ENCODE measurements at places on chromosomes 2 and 18.
A peak's percentile ranks its signal among the peaks of the same experiment; 100 is the strongest.

- no peak for DNase-seq
Observed at GRCh38 chr2:240644171-240644651, 18.9 kb downstream of the GPR35 start.

DNA sequence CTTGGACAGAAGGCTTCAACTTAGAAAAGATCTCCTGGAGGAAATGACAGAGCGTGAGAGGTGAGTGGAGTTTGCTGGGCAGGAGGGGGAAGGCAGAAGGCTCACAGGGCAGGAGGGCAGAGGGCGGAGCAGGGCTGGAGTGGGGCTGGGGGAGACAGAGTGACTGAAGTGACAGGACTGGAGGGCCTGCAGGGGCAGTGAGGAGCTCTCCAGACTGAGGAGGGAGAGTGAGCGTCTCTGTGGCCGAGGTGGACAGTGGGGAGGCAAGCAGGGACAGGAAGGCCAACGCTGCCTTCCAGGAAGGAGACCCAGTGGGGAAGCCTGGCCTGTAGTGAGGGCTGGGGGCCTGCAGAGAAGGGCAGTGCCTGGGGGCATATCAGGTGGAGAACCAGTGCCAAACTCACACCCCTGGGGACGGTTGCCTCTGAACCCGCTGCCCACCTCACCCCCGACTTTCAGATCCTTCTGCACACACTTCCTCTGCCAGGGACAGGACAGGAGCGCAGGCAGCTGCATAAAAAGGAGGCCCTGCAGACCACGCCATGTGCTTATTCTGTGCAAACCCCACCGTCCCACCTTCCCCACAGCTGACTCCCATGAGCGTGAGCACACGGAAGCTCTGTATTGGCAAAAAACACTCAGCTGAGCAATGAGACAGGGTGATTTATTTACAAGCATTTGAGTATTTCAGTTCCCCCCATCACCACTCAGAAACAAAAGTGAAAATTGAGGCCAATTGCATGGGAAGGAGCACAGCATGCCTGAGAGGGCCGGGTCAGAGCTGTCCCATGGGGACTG, 244.3 kb downstream of the FAM210A start:
- DNase-seq = no peak

GRCh38 chr2:96403481-96403880, 67.9 kb downstream of the NCAPH start:
- no peak for DNase-seq

DNA sequence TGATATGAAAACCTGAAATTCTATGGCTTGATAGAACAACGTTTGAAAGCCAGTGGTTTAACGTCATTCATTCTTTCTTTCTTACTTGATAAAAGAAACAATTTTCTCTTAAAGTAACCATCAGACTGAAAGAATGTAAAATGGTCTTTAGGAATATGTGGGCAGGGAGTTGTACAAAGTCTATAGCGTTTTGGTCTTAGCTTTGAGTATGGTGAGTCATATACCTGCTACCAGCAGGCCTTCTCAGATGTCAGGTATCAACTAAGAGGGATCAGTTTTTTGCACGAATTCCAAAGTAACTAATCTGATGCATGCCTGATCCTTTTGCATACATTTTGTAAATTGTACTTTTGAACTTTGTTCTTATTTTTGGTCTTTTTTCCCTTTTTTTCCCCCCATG, 101.5 kb upstream of the DSEL start:
- no peak for DNase-seq

- no peak for DNase-seq
Observed at GRCh38 chr2:43318791-43319190, 92.4 kb upstream of the ZFP36L2 start.

GRCh38 chr18:13216711-13217465, 1.7 kb upstream of the LDLRAD4 start:
- peak; percentile 32 for DNase-seq

GRCh38 chr18:5197461-5197860, 404 bp upstream of the AKAIN1 start:
- no peak for DNase-seq

DNA sequence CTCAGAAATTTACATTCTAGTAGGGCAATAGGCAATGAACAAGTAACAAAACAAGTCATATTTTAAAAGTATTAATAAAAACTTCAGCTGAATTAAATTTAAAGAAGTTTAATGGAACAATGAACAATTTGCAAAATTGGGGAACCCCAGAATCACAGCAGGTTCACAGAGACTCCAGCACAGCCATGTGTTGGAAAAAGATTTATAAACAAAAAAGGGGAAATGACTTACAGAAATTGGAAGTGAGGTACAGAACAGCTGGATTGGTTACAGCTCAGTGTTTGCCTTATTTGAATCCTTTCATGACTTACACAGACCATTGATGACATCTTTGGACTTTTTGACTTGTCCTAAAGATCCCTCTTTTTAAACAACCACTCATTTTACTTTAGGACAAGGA, 179.9 kb upstream of the SCN7A start:
- no peak for DNase-seq

DNA sequence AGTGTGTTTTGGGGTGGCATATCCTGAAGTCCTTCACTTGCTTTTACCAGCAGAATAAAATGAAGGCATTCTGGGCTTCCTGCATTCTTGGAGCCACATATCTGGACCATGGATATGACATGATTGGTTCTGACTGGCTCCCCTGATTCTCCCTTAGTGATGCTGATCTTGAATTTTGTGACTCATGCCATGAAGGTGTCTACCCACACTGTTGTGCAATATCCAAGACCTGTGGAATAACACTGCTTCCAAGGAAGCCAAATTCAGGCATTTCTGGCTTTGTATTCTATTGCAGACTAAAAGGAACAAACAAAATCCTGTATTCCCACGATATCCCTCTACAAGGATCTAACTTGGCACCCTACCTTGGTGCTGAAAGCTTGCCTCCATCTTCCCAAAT, 125.8 kb downstream of the LYPD6B start:
- no peak for DNase-seq

DNA sequence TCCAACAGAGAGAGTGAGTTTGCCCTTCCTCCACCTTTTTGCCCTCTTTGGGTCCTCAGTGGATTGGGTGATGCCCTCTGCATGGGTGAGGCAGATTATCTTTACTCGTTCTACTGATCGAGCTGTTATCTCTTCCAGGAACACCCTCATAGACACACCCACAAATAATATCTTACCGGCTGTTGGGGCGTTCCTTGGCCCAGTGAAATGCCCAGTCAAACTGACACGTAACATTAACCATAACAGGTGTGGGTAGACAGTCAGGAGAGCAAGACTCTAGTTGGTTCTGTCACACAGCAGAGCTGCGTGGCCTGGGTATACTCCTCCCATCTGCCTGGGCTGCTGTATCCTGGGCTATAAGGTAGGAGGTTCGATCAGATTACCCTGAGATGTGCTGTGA, 144.1 kb downstream of the AGAP1 start:
- DNase-seq = no peak

Measured in body of pancreas (tissue), 4 donors.